Activated CD8-positive, alpha-beta memory T cell treated with anti-CD3 and anti-CD28 coated beads, Interleukin-2, amount 50 U/mL, for 4 hours (primary cell): ENCODE measurements at places on chromosomes 1 and 21.

- DNase-seq, result no peak
Observed at GRCh38 chr1:28506907-28507246, 1.0 kb downstream of the RCC1 start.

- no peak for DNase-seq
Observed at GRCh38 chr1:204370176-204370575, 10.4 kb upstream of the PLEKHA6 start.

- DNase-seq, result no peak
Observed at GRCh38 chr1:240508950-240509349, 103.0 kb downstream of the GREM2 start.

GRCh38 chr1:33433509-33434362 is 2.8 kb upstream of the PHC2 start:
- DNase-seq, result no peak

DNA sequence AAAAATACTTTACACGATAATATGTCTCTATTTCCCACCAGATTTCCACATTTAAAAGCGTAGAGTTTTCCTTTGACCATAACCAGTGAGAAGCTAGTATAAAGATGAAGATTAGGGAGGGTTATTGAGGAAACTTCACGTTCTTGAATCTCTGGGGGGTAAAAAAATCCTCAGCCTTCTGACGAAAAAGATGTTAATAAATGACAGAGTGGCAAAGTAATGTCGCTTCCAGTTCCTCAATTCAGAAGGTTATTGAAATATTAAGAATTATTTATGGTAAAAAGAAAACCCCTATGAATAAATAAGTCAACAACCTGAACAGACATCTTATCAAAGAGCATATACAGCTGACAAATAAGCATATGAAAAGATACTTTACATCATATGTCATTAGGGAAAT is 241.0 kb downstream of the GPATCH2 start:
- DNase-seq, result no peak

GRCh38 chr21:45805321-45805720 is 161.8 kb downstream of the PCBP3 start:
- no peak for DNase-seq

- peak; percentile 49 for DNase-seq
Observed at GRCh38 chr1:66445492-66446181, 88.3 kb upstream of the SGIP1 start.

- no peak for DNase-seq
Observed at GRCh38 chr1:32984455-32985171, 20.0 kb upstream of the RNF19B start.

DNA sequence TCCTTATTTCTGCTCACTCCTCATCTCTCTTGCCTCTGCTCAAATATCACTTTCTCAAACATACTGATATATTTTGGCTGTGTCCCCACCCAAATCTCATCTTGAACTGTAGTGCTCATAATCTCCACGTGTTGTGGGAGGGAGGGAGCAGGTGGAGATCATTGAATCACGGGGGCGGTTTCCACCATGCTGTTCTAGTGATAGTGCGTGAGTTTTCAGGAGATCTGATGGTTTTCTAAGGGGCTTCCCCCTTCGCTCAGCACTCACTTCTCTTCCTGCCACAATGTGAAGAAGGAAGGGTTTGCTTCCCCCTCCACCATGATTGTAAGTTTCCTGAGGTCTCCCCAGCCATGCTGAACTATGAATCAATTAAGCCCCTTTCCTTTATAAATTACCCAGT is 26.6 kb downstream of the ZBTB8OS start:
- peak; percentile 26 for DNase-seq

DNA sequence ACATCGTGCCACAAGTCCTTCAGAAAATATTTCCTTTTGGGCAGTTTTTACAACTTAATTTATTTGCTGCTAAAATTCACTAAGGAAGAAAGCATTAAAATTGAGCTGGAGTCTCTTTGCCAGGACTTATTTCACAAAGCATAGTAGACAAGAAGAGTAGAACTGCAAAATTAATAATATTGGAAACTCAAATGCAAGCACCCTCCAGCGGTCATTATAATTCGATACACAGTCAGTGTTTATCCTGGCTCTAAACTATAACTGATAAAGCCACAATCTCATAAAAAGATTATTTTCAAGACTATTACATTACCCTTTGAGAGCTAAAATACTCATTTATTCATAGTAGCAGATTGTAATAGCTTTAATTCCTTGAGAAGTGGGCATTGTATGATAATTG is 655.4 kb downstream of the RWDD3 start:
- no peak for DNase-seq

DNA sequence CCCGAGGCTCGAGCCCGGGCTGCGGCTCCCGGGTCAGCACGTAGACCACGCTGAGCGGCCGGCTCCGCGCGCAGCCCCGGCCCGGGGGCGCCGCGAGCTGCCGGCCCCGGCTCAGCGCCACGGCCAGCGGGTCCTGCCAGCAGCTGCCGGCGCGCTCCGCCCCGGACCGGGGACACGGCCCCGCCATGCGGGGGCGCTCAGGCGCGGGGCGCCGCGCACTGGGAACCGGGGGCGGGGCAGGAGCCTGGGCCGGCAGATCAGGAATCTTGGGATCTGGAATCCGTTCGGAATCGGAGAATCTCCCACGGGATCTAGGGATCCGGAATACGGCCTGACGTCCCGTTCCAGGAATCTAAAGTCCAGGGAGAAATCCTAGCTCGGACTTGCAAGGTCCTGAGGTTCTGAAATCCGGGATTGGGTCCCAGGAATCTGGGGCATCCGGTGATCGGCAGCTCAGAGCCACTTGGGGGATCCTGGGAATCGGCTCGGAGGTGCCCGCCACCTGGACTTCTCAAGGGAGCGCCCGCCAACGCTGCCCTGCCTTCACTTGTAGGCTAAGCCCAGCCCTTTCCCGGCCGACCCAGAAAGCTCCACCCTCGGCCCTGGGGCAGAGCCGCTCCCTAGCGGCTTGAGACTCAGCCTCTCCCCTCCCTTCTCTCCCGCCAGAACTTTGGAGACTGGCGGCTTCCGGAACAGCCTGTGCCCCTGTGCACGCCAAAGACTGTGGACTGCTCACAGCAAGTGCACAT is at the start of gene MAP3K6:
MAP3K6 (minus strand) TSS at position 551 of the 749 bp plus-strand sequence; CDS start at position 187, 364 bp downstream.
- peak; percentile 32 for DNase-seq

- DNase-seq, result no peak
Observed at GRCh38 chr1:205317311-205317917, 4.1 kb downstream of the NUAK2 start.

- DNase-seq, result no peak
Observed at GRCh38 chr1:208108213-208108608, 136.0 kb downstream of the PLXNA2 start.

- no peak for DNase-seq
Observed at GRCh38 chr1:160733898-160734297, 5.1 kb upstream of the SLAMF7 start.

GRCh38 chr1:235552146-235552716 is 48.0 kb upstream of the B3GALNT2 start:
- DNase-seq, result no peak

DNA sequence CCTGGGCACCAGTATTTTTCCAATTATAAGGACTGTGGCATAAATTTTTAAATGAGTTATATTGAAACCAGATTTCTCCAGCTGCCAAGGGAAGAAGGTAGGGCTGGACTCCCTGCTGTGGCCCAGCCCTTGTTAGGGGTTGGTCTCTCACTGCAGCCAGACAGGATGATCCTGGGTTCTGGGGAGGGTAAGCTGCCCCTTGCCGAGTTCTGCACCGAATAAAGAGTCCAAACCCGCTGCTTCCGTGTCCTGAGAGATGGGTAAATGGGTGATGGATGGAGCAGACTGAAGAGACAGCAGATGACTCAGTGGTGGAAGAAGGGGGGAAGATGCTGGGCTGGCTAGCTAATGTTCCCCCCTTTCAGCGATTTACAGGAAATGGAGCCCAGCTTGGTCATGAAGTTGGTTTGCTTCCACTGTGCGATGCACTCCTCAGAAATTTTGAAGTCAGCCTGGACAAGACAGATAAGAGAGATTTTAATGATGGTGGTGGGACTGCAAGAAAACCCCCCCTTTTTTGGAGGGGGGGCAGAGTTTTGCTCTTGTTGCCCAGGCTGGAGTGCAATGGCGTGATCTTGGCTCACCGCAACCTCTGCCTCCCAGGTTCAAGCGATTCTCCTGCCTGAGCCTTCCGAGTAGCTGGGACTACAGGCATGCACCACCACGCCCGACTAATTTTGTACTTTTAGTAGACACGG is 41.4 kb downstream of the YARS1 start:
- no peak for DNase-seq

DNA sequence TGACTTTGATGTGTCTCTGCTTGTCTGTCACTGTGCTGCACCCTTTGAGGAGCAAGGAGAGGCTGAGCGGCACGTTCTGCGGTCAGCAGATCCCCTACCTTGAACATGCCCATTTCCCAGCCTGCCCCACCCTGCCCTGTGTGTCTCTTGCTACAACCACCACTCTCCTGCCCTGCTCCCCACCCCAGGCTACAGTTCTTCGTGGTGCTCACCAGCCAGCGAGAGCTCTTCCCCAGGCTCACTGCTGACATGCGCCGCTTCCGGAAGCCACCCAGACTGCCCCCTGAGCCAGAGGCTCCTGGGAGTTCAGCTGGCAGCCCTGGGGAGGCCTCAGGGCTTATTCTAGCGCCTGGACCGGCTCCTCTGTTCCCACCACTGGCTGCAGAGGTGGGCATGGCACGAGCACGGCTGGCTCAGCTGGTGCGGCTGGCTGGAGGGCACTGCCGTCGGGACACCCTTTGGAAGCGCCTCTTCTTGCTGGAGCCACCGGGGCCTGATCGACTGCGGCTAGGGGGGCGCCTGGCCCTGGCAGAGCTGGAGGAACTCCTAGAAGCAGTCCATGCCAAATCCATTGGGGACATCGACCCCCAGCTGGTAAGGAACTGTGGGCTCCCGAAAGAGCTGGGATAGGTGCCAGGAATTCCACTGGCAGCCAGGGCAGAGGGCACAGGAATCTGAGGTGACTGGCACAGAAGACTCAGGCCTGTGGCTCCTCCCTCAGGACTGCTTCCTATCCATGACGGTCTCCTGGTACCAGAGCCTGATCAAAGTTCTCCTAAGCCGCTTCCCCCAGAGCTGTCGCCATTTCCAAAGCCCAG is 5.6 kb downstream of the HYI start:
- no peak for DNase-seq

GRCh38 chr1:16129921-16130543 is 25.8 kb downstream of the EPHA2 start:
- DNase-seq, result no peak

DNA sequence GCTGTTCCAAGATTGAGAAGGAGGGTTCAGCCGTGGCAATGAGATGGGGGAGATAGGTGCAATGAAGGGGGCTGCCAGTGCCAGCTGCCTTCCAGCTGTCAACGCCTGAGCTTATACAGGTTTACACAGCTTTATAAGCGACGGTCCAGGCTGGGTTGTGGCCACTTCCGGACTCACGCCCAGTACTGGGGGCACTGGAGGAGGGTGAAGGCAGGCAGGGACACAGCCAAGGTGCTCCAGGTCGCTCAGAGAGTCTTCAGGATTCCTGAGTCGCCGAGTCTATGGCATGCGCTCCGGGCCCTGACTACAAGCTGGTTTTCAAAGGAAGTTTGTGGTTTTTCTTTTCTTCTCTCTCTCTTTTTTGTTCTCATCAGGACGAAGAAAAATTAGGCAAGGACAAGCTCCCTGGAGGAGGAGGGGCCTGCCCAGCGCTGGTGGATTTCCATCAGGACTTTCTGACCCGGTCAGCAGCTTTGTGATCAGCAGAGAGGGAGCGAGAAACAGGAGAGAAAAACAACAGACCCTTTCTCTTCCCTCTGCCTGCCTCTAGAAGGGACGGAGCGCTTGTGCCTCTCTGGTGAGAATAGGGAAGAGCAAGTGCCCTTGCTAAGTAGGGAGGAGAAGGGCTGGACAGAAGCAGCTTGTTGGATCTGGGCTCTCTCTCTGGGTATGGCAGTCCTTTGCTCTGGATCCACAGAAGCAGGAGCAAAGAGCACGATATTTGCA is at the start of gene MINDY1:
MINDY1 (minus strand) TSS at position 576 of the 726 bp plus-strand sequence. CDS start 4,285 bp downstream, outside the sequence.
- DNase-seq, result no peak

- no peak for DNase-seq
Observed at GRCh38 chr1:182770232-182770631, 19.3 kb upstream of the NPL start.

DNA sequence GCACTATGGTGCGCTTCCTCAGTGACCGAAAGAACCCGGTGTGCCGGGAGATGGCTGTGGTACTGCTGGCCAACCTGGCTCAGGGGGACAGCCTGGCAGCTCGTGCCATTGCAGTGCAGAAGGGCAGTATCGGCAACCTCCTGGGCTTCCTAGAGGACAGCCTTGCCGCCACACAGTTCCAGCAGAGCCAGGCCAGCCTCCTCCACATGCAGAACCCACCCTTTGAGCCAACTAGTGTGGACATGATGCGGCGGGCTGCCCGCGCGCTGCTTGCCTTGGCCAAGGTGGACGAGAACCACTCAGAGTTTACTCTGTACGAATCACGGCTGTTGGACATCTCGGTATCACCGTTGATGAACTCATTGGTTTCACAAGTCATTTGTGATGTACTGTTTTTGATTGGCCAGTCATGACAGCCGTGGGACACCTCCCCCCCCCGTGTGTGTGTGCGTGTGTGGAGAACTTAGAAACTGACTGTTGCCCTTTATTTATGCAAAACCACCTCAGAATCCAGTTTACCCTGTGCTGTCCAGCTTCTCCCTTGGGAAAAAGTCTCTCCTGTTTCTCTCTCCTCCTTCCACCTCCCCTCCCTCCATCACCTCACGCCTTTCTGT is 7.3 kb upstream of the PIGV start:
- DNase-seq, result no peak
